Inflammatory macrophage treated with lipopolysaccharide for 1 hour (primary cell): ENCODE measurements at places on chromosomes 5 and 9.
A peak's percentile ranks its signal among the peaks of the same experiment; 100 is the strongest.

DNA sequence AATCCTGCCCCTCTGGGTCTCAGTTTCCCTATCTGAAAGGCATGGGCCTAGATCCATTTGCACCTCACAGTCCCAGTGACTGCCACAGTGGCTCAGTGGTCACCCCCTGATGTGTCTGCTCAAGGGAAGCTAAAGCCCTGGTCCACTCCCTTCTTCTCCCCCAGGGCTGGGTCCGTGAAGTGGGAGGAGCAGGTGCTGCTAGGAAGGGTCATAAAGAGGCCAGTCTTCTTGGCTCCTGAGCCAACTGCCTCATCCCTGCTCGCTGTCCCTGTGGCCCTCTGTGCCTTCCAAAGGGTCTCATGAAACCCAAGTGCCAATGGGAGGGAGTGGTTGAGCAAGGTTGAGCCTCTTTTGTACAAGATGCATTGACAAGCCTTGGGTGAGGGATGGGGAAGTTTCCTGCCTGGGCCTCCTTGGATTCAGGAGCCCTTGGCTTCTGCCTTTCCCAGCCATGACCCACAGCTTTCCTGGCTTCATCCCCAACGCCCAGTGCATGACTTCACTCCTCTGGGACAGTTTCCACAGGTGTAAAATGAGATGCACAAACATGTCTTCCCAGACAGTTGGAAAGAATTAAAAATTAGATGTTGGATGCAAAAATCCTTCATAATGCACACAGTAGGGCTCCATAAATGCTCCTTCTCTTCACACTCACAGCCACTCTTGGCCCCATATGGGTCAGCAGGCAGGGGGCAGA, 1.6 kb upstream of the SLC6A7 start:
- DNase-seq: no peak

DNA sequence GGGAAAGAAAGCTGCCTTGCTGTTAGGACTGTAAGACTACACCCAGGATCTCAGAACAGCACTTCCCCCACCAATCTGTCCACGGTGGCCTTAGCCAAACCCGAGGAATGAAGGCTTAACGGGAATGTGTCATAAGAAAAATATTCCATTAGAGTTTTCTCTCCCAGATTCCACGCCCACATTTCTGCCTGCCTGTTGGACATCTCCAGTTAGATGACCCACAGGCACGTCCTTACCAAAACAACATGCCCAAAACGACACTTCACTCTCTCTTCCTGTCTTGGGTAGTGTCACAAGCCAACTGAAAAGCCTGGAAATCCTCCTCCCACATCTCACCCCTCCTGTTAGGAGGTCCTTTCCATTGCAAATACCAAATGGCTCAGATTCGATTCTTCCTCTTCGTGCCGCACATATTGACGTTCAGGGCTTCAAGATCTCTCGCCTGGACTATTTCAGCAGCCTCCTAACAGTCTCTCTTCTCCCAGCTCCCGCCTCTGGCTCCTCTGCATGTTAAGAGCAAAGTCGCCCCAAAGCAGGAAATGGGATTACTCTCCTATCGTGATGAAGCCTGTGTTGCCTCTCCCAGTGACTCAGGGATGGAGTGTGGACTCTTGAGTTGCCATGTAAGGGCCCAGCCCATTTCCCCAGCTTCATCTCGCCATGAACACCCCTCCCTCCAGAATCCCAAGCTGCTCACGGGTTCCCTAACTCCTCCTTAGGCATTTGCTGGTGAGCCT, 159.3 kb downstream of the NR3C1 start:
- DNase-seq: no peak

GRCh38 chr9:106947106-106947900, 84.3 kb downstream of the ZNF462 start:
- no peak for DNase-seq

GRCh38 chr5:139554264-139554663, 6.9 kb upstream of the UBE2D2 start:
- DNase-seq: no peak

- no peak for DNase-seq
These were observed 186.5 kb downstream of the MAN2A1 start for GRCh38 chr5:109876030-109876725.

DNA sequence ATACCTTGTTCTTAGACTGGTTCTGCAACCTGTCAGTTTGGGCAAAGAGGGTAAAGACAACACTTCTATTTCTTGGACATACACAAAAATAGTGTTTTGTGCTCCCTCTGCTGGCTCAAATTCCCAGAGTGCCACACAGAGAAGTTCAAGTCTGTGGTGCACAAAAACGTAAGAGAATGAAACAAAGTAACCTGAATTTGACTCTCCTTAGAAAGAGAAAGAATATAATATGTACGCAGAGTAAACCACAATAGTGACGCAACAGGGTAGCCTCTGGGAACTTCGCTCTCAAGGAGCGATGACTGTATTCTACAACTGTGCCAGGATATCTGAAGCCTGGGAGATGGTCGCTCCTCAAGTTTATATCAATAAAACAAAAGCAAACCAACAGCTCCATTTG, 18.5 kb downstream of the DDX31 start:
- DNase-seq: peak; percentile 28

- no peak for DNase-seq
These were observed 37.9 kb downstream of the TENT4A start for GRCh38 chr5:6750951-6751685.

DNA sequence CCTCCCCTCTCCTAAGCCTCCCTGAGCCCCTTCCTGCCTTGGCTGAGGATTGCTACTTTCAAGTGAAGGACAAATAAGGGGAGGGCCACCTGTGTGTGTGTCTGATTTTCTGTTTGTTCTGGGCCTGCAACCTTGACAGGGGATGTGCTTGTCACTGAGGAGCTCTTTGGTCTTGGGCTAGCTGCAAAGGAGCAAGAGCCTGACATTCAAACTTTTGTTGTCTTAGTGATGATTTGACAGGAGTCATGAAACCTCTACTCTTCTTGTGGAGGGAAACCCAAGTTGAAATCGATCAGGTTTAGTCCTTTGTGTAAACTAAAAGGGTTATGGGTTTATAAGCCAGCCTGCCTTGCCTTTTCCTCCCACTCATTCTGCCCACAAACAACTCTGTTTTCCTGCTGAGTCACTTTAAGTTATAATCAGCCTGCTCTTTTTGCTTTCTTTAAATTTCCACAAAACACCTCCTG, 16.9 kb downstream of the CLTA start:
- DNase-seq: no peak

DNA sequence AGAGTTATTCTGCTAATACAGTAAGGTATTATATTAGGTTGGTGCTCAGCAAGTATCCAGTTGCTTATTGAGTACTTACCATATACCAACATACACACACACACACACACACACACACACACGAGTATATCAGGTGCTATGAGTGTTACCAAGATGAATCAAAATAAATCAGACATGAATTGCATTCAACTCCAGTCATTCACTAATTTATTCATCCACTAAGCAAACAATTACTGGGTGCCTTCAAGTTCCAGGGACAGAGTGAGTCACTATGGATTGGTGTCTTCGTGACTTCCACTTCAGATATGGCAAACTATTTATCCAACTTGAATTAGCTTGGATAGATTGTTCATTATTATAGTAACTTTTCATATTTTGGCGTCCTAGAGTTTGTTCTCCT, 140.7 kb upstream of the SLC44A1 start:
- DNase-seq: no peak

- peak; percentile 35 for DNase-seq
These were observed 7.0 kb downstream of the NR3C1 start for GRCh38 chr5:143396353-143396940.

DNA sequence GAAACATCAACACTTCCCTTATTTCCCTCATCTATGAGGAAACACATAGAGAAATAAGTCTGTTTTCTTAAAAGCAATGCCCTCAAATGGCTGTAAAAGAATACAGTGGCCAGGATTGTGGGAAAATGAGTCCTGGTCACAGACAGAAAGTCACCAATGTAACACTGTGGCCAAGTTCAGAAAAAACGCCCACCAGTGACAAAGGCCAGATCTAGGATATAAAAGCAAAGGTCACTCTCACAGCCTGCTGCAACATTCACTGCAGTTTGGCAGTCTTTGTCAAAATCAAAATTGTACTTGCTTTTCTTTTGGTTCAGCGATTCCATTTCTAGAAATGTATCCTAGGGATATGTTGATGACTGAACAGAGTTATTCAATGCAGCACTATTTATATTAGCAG, 30.5 kb downstream of the TSSK1B start:
- DNase-seq: no peak

DNA sequence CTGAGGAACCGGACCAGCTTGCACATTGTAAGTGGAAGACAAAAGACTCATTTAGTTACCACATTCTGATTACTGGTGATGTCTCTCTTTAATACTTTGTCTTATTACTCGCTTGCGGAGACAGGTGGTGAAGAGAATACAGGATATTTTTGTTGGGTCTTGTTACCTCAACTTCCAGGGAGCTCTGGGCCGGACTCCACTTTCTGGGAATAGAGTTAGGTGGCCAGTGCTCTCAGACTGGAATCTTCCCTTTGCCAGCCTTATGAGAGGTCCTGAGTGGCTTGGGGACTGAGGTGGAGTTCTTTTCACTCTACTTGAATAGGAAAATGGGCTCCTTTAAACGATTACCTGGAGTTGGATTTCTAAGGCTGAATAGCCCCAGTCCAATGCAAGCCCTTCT, 33.3 kb upstream of the SPRY4 start:
- DNase-seq: no peak

DNA sequence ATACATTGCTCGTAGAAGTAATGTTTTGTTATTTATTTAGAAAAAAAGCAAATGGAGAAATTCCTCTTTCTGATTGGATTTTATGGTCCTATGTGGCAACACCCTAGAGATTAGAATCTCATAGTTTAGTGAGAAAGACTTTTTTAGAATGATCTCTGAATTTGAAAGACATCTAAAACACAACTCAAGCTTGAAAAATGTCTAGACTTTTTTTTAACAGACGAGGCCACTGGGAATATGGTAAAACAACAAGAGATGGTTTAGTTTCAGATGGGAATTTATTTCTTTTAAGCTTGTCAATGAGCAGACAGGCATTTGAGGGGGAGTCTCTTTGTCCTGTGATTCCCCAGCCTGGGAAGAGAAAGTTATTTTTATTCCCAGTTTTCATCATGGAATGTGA, 122.1 kb downstream of the NTRK2 start:
- DNase-seq: no peak

DNA sequence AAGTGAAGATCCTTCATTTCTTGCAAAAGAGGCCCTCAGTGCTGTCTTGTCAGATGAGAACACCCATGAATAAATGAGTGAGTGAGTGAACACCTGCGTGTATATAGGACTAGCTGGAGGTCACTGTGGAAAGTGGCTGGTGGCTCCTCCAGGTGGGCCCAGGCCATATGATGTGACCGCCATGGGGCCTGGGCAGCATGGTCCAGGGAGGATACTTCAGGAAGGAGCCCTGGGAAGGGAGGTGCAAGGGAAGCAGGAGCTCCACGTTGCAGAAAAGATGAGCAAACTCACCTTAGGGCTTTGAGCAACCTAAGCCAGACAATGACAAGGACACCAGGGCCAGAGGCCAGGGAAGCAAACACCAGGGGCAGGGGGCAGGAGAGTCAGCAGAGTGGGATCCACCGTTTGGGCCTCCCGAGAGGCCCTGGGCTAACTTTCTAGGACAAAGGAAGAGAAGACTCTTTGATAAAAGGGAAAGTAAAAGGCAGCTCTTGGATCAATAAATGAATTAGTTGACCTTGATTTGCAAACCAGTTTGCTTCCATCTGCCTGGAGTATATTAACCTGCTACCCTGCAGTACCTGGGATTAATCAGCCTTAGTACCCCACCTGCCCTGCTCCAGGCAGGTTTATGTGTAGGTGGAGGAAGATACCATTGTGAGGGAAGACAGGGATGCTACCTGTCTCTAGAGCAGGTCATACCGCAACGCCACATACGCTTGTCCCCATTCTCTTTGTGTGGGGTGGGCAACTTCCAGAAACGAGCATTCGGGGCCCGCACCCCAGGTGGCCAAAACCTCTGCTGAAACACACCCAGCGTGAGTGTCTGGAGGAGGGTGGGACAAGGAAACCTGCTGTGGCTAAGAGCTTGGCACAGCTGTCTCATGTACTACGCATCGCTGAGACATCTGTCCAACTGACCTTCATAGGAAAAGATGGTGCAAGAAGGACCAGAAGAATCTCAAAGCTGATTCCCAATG, 51.4 kb upstream of the OLFM1 start:
- DNase-seq: no peak

- DNase-seq: no peak
These were observed 84.5 kb downstream of the FBXL7 start for GRCh38 chr5:15584528-15584927.

- peak; percentile 72 for DNase-seq
These were observed 8.4 kb upstream of the RUSC2 start for GRCh38 chr9:35481347-35481975.

DNA sequence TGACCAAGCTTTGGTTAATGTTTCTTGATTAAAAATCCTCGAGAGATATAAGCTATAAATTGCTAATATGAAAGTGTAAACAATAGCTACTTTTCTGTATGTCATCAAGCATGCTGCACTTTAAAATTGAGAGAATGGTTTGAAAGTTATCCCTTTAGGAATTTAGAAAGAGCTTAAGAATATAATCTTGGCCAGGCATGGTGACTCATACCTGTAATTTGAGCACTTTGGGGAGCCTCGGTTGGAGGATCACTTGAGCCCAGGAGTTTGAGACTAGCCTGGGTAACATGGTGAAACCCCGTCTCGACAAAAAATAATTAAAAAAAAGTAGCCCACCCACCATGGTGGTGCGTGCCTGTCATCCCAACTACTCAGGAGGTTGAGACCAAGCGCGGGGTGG, 12.2 kb upstream of the MROH2B start:
- no peak for DNase-seq

- peak; percentile 2 for DNase-seq
These were observed 49.5 kb upstream of the EGFLAM start for GRCh38 chr5:38208782-38209378.

DNA sequence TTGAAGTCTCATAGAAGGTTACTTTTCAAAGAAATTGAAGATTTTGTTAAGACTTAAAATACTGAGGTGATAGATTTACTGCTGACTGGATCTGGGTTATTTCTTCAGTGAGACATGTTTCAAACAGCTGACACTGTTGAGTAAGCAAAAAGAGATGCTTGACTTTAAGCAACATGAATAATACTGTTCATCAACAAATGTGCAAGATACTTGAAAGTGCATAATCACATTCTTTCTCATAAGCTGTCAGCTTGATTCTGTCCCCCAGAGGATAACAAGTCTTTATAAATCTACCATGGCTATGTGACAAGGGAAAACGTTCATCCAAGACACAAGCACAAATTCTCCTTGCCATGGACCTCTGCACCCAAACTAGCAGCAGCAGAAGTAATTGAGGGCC, 260.1 kb upstream of the CDH18 start:
- no peak for DNase-seq

- peak; percentile 85 for DNase-seq
These were observed 99.5 kb downstream of the LHFPL2 start for GRCh38 chr5:78549043-78549442.

GRCh38 chr5:169165052-169165451, 135.9 kb downstream of the SLIT3 start:
- no peak for DNase-seq

- no peak for DNase-seq
These were observed 418.1 kb upstream of the KLF4 start for GRCh38 chr9:107907715-107908114.

- no peak for DNase-seq
These were observed 233.7 kb downstream of the TLE1 start for GRCh38 chr9:81455462-81456219.
